Substantia nigra (tissue), 51 donors: ENCODE measurements at places on chromosomes 3 and 15.
A peak's percentile ranks its signal among the peaks of the same experiment; 100 is the strongest.

GRCh38 chr15:87716422-87716821 lies 540.1 kb downstream of the NTRK3 start:
- DNase-seq: no peak

DNA sequence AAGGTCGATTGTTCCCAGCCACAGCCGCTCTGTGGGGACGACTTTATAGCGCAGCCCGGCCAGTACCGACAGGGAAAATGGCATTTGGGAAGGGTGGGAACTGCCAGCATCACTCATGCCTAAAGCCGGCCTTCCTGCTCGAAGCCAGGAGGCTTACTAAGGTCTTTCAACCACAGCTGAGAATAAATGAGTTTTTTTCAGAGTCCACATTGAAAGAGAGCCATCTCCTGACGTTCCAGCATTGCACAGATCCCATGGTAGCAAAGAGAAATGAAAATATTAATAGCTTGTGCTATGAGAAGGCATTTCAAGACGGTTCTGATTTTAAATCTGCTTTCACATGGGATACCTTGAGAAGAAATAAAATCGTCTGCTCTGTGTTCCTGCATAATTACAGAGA lies 230.2 kb upstream of the IGF1R start:
- DNase-seq: no peak

DNA sequence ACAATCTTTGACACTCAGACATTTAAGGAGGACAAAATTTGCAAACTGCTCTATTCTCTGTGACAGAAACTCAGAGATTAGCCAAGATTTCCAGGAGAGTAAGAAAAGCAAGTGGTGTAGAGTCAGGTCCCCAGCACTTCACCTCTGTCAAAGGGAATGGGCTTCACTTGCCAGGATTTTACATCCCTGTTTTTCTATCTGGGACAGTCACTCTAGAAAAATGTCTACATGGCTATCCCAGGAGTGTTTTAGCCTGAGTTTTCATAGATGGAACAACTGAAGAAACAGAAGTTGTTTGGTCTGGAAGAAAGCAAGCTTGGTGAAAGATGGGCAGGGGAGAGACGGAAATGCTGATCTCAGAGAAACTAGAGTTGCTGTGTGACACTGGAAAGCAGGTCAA lies 3.0 kb downstream of the FAM219B start:
- no peak for DNase-seq

GRCh38 chr15:85730001-85730820 lies 64.5 kb downstream of the KLHL25 start:
- DNase-seq: peak; percentile 24

DNA sequence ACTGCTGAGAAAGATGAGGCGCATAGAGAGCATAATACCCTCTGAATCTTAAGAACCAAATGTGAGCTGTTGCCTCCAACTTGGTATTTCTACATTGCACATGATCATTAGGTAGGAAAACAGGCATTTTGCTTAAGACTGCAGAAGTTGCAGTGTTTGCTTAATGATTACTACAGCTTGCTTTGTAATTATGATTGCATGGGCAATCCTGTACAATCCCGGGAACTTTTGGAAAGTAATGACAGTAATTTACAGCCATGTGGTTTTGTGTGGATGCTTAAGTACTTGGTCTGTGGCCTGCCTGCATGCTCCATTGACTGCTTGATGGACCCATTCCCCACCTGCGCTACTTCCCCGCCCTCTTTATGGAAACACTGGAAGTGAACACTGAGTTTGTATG lies 301.1 kb downstream of the DIPK2A start:
- DNase-seq: no peak

DNA sequence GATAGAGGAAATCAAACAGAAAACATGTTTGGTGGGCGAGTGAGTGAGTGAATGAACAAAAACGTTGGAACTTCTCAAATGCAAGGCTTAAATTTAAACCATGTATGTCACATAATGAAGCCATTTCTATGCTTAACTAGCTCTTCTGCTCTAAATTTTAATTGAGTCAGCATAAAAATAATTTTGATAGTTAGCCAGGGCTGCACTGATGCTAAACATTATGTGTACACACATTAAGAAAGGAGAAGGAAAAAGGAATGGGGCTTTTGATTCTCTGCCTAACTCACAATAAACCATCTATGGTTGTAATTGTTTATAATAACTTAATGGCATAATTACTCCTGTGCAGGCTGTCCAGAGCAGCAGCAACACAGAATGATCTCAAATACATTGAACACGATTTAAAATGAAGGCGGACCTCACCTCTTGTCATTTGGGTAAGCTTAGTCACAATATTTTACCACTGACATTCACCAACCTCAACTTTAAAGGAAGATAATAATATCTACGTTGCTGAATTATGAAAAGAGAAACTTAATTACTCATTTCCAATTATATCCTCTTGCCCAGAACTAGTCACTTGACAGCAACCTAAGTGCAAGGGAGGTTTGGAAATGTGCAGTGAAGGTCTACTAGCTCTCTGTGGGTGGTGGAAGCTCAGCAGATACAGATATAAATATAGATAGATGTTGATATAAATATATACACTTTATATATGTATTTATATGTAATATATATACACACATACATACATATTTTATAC lies 318.4 kb upstream of the TRIM42 start:
- no peak for DNase-seq

- DNase-seq: peak; percentile 7
These were observed 332.1 kb downstream of the ARRDC4 start for GRCh38 chr15:98292442-98293240.

DNA sequence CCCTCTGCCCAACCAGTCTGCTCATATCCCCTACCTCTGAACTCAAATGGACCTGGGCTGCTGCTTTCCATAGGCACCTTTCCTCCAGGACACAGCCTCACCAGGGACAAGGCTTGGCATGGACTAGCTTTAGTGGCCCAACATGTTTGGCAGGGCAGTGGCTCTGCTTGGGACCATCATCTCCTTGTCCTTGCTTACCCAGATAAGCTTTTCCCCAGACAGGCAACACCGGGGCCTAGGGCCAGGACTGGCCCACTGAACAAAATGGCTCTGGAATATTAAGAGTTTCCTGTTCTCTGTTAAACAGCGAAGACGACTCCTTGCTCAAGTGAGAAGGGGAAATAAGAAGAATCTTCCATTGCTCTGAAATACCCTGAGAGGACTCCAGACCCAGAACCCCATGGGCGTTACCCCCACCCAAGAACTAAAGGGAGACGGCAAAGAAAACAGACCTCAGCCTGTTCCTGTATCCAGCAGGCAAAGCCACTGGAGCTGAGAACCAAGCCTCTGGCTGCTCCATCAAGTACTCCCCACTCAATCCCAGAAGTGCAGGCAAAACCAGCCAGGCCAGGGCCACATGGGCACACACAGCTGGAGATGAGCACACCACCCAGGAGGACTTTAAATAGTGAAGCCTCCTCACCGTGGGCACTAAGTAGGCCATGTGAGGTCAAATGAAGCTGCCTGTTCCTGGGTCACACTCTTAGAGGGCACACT lies 45.5 kb downstream of the CTNNB1 start:
- DNase-seq: no peak

DNA sequence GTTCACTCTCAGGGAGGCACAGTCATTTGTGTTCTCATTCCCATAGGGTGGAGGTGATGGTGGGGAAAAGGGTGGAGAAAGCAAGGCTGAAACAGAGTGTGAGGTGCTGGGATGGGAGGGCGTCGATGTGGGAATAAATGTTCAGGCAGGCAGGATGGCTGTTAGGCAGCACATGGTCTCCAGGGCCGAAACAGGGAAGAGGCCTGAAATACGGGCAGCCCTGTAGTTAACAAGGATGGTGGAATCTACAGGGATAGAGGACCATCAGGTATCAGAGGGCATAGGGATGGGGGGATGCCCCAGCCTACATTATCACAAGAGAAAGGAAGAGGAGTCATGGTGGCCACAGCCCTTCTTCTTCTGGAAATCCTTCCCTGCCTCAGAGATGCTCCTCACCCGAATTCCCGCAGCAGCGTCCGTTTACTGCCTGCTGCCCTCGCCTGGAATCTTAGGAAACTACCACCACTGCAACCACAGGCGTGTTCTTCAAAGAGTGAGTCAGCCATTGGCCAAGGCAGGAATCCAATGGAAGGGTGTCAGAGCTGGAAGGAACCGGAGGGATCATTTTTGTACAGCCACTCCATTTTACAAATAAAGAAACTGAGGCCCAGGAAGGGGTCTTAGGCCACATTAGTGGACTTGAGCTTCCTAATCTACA lies 49.7 kb upstream of the POMGNT2 start:
- DNase-seq: peak; percentile 54
